ENCODE measurements at places on chromosomes 2 and 18.

DNA sequence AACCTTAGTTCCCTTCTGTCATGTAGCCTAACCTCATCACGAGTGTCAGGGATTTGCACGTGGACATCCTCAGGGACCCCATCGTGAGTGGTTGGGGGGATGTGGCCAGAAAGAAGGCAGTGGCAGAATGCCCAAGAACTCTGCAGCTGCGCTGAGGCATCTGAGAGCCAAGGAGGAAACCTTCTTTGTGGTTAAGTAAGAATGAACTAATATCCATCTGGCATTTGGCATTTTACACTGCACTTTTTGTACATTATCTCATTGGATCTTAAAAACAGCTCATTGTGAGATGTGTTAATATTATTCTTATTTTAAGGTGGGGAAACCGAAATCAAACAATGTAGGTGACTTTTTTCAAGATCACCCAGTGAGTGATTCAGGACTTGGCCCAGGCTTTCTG, 32.6 kb upstream of the APCDD1 start:
- DNase-seq, result no peak

- no peak for DNase-seq
Observed at GRCh38 chr2:102062802-102063201, 71.0 kb downstream of the IL1R2 start.

- no peak for DNase-seq
Observed at GRCh38 chr2:9178904-9179571, 27.6 kb upstream of the ASAP2 start.

- DNase-seq, result no peak
Observed at GRCh38 chr2:73004466-73004865, 67.0 kb downstream of the SFXN5 start.

- DNase-seq, result no peak
Observed at GRCh38 chr2:122300758-122301157, 545.3 kb downstream of the TSN start.

DNA sequence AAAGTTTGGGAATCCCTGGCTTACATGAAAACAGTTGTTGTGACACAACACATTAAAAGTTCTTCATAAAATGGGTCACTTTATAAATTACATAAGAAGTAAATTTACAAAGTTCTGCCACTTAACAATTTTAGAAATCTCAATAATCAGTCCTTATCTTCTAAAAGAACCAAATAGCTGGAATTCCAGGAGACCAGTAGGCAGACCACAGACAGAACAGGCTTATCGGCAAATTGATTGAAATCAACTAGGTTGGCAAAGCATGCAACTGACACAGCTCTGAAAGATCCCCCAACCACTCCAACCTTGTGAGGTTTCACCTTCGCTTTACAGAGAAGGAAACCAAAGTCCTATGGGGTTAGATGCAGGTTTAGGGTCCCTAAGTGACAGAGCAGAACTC, 103.0 kb downstream of the DNER start:
- no peak for DNase-seq

- DNase-seq, result no peak
Observed at GRCh38 chr18:78818495-78818894, 161.1 kb upstream of the SALL3 start.

DNA sequence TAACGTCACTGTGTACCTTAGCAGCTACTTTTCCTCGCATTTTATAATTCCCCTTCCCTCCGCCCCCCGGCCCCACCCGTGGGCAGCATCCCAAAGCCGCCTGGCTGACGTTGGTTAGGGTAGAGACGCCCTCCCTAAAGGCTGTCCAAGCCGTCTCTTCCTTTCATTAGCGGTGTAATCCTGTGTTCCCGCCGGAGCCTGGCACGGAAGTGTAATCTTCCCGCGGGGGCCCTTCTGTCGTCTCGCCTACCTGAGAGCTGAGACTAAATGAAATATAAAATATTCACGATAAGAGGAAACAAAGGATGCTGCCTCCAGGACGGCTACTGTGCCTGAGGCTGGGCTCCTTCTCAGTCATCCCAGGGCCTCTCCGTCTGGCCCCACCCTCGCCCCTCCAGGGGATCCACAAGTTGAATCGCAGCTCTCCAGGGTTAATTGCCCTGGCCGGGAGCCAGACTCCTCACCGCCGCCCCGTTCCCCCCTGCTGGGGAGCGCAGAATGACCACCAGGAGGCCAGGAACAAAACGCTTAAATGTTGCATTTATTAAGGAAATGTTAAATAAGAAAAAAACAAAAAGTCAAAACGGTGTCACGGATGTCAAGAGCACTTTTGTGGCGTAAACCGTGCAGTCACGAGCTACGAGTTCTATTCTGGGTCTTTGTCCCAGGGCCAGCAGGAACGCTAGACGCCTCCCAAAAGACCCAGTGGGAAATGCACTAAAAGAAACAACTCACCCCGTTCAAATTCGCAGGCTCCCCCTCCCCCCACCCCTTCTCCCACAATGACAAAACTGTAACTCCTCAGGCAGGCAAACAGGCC, 1.5 kb downstream of the RPRM start:
- DNase-seq, result no peak

DNA sequence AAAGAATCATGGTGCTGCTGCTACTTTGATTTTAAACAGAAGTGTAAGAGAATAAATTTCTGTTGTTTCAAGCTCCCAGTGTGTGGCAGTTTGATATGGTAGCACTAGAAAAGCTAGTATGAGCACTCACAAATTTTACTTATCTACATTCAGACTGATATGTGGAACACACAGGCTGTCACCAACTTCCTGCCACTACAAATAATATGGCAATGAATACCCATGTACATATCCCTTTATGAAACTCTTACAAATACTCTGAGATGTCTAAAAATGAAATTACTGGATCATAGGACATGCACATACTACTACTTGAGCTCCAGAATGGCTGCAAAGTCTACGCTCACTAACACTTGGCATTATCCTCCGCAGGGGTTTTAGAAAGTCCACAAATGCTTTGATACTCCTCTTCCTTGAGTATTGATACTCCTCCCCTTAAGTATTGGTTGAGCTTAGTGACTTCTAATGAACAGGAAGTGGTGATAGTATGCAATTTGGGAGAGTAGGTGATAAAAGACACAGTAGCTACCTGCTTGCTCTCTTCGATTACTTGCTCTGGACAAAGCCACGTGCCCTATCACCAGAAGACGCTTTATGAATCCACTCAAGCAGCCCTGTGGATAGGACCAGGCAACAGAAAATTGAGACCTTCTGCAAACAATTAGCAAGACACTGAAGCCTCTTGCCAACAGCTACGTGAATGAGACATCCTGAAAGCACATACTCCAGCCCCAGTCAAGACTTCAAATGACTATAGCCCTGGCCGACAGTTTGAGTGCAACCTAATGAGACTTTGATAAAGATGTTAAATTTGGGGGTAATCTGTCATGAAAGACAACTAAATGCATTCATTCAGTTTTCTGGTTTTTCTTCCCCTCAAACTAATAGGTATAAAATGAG, 35.4 kb downstream of the FBXO11 start:
- no peak for DNase-seq

- no peak for DNase-seq
Observed at GRCh38 chr2:176178038-176178756, 10.3 kb upstream of the HOXD1 start.

GRCh38 chr18:11008505-11008904, 140.9 kb downstream of the PIEZO2 start:
- no peak for DNase-seq

- DNase-seq, result no peak
Observed at GRCh38 chr2:27249891-27250651, 12.8 kb downstream of the SLC30A3 start.

DNA sequence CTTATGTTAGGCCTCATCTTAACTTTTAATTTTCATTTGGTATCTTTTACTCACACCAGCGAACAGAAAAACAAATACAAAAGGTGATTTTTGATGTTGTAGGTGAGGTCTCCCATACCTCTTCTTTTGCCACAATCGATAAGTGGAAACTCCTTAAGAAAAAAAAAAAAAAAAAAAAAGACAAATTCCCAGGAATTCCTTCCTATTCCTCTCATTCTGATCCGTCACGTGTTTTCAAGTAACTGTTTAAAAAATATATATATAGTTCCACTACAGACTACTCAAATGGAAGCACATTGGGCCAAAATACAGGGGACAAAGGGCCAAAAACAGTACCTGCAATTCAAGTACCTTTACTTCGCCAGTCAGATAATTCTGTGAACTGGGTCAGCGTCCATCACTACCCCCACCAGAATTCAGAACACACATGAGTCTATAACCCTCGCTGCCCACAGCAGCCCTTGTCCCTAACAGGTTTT, 16.5 kb downstream of the NMUR1 start:
- no peak for DNase-seq

GRCh38 chr2:47503481-47504070, 100.6 kb downstream of the MSH2 start:
- no peak for DNase-seq

- DNase-seq, result no peak
Observed at GRCh38 chr2:20370191-20370590, 19.5 kb upstream of the PUM2 start.

- DNase-seq, result no peak
Observed at GRCh38 chr18:27604583-27604982, 419.5 kb upstream of the CHST9 start.

DNA sequence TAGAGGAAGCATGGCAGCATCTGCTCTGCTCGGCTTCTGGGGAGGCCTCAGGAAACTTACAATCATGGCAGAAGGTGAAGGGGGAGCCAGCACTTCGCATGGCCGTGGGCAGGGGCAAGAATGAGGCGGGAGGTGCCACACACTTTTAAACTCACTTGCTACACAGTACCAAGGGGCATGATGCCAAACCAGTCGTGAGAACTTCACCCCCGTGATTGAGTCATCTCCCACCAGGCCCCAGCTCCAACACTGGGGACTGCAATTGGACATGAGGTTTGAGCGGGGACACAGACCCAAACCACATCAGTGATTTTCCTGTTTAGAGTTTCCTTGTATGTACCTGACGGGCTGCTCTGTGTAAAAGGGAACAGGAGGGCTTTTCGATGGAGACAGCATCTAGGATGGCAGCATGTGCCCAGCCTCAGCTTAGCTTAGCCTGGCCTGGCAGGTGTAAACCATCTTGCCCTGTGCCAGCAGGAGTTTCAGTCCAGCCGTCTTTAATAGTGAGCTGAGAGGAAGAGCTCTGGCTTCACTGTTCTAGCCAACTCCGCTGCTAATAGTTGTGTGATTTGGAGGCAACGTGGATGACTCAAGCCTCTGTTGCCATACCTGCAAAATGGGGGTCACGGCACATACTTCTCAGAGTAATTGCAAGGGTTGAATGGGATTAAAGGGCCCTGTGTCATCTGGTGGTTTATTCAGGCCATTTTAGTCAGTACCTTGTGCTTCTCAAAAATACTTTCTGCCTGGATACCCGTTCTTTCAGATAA, 101.8 kb downstream of the ASAP2 start:
- DNase-seq, result no peak

DNA sequence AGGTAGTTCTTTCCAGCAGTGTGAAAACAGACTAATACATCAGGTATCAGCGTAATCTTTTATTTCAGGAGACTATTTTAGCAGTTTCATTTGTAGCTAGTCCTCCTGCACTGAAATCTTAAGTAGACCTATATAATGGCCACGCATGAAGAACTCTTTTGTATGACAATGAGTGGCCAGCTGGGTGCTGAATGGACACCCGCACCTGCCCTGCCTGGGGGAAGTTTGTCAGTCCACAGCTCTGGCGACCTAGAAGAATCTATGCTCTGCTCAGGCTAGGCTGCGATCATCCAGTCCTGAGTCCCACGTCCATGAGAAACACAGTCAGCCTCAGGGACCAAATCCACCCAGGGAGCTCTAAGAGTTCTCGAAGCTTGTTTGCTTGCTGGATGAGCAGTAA, 709.2 kb upstream of the ID2 start:
- no peak for DNase-seq

- DNase-seq, result no peak
Observed at GRCh38 chr2:61367177-61367576, 103.7 kb downstream of the USP34 start.

GRCh38 chr18:10249801-10250200, 204.6 kb upstream of the APCDD1 start:
- no peak for DNase-seq

GRCh38 chr2:241061275-241061674, 40.8 kb downstream of the MTERF4 start:
- DNase-seq, result peak; percentile 78

DNA sequence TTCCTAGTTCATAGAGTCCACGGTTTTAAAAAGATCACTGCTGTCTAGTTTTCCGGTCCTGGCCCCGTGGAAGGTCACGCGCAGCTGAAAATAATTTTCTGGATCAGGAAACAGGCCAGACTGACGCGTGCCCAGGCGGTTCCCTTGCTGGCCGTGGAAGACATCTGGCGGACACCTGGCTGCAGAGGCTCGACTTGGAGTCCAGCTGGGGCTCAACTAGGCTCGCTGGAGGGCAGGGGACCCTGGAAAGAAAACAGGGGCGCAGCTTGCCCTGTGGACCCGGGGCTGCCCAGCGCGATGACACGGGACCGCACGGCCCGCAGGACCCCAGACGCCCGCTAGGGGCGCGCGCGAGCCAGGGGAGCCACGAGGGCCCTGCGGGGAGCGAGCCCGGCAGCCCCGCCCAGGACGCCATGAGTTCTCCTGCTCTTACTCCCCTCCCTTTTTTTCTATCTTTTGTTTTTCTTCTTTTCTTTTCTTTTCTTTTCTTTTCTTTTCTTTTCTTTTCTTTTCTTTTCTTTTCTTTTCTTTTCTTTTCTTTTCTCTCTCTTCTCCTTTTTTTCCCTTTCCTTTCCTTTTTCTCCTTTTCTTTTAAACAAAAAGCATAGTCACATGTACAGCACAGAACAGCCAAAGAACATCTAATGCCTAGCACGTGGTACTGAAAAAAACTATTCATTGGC, 43.2 kb upstream of the UBE2F start:
- no peak for DNase-seq

DNA sequence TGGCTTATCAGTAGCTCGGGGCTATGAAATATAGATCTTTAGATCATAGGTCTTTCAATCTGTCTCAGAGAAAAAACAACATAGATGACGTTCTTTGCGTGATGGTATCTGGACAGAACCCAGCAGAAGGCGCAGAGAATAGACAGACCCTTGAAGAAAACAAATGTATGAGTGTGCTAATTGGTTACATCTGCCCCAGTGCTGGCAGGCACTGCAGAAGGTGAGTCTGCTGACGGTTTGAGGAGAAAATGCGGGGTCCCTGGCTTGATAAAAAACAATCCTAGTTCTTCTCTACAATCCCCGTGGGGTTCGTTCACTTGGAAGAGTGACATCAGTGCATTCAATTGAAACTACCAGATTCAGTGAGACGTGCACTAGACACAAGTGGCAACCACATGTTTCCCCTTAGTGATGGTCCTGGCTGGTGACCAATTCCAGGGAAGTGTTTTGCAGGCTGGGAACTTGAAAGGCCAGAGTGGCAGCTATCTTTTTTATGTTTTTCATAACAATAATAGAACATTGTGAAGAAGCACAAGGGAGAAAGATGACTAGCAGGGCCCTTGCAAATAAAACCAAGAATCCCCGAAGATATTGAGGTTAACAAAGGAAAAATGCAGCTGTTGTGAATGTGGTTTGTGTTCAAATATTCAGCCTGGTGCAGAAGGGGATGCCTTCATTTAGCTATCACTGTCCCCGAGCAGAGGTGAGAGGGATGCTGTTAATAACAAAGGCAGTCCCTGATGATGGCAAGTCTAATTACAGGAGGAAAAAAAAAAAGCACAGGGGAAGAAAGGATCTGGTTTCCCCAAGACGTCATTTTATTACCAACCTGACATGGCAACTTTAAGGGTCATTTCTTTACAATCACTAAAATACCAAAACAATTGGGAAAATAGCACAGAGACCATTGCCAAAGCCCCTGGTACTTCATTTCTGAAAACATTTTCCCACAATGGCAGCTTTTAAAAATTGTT, 337.6 kb upstream of the FIGN start:
- DNase-seq, result no peak

GRCh38 chr2:230932556-230933511, 7.8 kb upstream of the GPR55 start:
- DNase-seq, result no peak

- DNase-seq, result no peak
Observed at GRCh38 chr2:56450772-56451171, 267.0 kb downstream of the CCDC85A start.
